ENCODE measurements at places on chromosomes 16 and 17.
A peak's percentile ranks its signal among the peaks of the same experiment; 100 is the strongest.

- DNase-seq: no peak
Measured at GRCh38 chr16:68291227-68291626, 19.5 kb downstream of the SLC7A6OS start.

GRCh38 chr16:50539053-50539695, 9.0 kb upstream of the NKD1 start:
- DNase-seq: no peak

GRCh38 chr17:72514321-72514861, 393.6 kb downstream of the SOX9 start:
- no peak for DNase-seq

DNA sequence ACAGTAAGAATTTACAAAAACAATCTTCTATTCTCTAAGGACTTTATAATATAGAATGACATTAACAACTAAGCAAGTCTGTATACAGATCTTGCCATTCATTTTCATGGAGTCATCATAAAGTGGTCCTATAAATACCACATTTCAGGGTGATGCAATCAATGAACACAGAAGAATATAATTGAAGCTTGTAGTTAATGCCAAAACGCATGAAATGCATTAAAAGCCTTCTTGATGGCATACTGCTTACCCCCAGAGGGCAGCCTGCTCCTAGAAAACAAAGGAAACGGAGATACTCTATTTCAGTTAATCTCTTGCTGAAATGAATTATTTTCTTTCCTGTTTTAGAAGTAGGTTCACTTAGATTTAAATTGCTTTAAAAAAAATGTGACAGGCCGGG, 45.2 kb upstream of the STAC2 start:
- DNase-seq: no peak

GRCh38 chr16:65933703-65934102, 432.8 kb upstream of the CDH5 start:
- no peak for DNase-seq

GRCh38 chr16:81112453-81112852, 16.3 kb upstream of the GCSH start:
- no peak for DNase-seq

DNA sequence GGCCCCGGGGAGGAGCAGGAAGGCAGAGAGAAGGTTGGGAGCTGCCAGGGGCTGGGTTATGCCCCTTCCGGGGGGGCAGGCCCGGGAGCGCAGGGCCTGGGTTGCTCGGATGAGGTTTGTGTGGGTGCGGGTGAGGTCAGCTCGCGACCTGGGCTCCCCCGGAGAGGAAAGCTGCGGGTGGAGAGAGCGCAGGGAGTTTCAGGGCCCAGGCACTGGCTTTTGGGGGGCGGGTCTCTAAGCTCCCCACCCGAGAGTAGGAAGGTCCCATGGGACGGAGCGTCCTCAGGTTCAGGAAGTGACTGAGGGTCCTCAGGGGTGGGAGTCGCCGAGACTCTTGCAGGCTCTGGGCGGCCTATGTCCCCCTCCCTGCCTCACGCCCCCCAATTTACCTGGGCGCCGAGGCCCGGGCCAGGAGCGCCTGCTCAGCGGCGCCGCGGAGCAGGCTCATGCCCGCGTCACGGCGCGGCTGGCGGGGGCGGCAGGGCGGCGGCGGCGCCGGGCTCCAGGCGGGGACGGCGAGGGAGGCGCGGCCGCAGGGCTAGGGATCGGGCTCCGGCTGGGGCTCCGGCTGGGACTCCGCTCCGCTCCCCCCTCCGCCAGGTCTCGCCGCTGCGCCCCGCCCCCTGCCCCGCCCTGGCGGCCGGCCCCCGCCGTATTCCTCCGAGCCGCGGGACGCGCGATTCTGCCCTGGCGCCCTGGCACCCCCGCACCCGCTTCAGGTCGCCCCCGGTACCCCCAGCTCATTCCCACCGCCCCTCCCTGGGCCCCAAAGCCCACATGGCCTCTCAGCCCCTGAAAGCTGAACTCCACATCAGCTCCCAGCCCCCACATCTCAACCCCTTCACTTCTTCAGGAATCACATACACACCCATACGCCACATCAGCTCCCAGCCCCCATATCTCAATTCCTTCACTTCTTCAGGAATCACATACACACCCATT, at the start of gene DOK4:
Gene DOK4 (minus strand): TSS at position 578 of the 942 bp plus-strand sequence. CDS start 6,986 bp downstream, outside the sequence.
- DNase-seq: peak; percentile 48

GRCh38 chr17:42893359-42893758, 7.2 kb upstream of the G6PC1 start:
- DNase-seq: no peak

DNA sequence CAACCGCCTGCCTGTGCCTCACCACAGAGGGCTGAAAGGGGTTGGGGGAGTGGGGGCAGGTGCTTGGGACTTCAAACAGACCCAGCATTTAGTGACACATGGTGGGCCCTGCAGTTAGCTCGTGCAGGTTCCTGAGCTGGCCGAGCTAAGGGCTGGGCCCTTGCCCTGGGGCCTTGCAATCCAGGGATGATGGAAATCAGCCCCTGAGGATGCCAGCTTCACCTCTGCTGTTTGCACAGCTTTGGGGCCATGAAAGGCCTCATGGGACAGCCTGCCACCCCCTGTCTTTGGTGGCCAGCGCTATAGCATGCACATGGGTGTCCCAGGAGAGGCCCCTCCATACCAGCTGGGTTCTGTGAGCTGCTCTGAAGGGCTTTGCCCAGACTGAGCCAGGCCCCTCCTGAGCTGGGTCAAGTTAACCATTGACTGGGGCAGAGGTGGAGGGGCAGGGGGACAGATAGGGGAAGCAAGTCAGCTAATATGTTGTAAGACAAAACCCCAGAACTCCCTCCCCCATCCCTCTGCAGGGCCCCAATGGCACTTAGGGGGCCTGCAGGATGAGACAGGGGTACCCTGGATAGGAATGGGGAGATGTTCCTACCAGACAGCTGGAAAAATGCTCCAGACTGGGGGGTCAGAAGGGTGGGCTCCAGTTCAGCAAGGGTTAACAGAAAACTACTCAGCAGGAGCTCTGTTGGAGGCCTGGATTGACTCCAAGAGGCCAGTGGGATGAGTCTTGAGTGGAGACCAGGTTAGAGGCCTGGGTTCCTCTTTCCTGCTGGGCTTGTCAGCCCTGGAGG, 692 bp downstream of the PRR15L start:
- no peak for DNase-seq

- no peak for DNase-seq
Measured at GRCh38 chr16:72844225-72844920, 203.6 kb downstream of the ZFHX3 start.

DNA sequence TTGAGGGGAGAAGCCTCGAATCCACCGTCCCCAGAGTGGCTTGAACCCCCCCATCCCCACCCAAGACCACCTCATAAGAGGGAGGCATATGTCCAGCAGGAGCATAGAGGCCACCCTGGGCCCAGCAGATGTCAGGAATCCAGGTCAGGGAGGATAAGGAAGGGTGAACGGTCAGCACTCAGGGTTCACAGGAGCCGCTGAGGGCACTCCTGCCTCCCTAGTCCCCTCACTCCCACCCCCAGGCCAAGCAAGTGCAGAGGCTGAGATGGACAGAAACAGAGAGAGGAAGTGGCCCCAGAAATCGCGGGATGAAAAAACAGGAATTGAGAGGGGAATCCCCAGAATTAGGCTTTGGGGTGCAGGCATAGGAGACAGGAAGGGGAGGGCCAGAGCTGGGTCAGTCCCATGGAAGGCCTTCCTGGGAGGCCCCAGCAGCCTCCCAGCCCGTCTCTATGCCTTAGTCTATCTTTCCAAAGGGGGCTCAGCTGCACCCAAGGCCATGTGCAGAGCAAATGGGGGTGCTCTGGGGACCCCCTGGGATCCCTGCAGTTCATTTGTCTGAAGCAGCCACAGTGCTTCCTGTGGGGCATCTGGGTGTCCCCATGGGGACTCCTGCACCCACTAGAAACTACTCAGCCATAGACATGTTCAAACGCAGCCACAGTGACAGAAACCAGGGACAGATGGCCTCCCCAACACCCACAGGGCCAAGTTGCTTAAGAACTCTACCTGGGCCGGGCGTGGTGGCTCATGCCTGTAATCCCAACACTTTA, 1.7 kb downstream of the CMTM3 start:
- DNase-seq: no peak

- DNase-seq: no peak
Measured at GRCh38 chr16:78275420-78275819, 176.0 kb downstream of the WWOX start.

GRCh38 chr16:31529937-31530312, 2.2 kb downstream of the AHSP start:
- no peak for DNase-seq

DNA sequence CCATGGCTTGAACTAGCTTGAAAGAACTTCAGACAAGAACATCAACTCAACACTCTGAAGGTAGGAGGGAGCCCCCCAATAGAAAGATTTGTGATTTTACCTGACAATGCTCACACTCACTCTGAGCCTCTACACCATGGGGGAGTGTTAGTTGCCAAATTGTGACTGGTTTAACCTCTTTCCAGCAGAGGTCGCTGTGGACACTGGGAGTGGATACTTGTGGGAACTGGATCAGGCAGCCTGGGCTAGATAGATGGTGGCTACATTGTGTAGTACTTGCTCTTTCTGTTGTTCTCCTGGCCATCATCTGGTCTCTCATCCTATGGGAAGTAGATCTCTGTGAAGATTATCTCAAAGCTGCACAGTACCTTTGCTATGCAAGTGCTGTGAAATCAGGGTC, 2.9 kb downstream of the SMPD3 start:
- no peak for DNase-seq

DNA sequence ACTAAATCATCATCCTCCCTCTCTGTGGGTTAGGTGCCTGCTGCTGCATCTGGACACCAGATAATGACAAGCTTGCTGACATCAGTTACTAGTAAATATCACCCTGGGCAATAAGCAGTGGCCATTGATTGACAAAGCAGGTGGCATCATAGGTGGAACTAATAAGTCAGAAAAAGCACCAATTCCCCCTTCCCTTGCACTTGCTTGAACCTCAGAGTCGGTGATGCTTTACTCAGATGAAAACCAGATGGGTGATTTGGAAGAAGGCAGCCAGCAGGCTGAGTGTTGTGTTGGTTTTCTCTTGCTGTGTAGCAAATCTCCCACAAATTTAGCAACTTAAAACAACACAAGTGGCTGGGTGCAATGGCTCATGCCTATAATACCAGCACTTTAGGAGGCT, 146.9 kb upstream of the NOL11 start:
- DNase-seq: no peak

DNA sequence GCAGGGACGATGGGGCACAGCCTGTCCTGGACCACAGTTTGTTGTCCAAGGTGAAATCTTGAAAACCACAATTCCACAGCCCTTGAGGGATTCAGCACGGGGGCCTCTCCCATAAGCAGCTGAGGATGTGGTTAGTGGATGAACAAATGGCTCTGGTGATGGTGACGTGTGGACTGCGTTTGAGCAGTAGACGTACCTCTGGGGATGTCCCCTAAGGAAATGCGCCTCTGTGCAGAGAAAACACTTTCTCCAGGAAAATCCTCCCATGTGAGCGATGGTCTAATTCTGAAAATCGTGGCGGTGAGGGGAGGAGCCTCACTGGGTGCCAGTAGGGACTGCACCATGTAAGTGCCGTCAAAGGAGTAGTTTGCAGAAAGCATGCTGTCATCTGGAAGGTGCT, 2.7 kb upstream of the SEPTIN12 start:
- no peak for DNase-seq

DNA sequence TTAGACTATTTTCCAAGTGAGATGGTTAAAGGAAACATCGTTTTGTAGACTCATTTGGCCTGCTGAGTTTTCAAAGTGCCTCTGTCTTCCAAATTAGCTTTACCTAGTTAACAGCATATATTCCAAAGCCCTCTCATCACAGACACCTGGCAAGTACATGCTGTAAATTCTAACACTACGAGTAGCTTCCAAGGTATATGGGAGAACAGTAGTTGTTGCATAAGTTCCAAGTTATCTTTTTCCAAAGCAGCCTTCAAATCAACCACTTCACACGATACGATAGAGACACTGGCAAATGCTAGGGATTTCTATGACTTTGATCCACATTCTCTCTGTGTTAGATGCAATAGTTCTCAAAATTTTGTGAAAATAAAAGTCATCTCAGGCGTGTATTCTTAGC, 299.3 kb downstream of the CNTNAP4 start:
- DNase-seq: no peak

- no peak for DNase-seq
Measured at GRCh38 chr16:48098472-48098871, 57.3 kb downstream of the ABCC12 start.

DNA sequence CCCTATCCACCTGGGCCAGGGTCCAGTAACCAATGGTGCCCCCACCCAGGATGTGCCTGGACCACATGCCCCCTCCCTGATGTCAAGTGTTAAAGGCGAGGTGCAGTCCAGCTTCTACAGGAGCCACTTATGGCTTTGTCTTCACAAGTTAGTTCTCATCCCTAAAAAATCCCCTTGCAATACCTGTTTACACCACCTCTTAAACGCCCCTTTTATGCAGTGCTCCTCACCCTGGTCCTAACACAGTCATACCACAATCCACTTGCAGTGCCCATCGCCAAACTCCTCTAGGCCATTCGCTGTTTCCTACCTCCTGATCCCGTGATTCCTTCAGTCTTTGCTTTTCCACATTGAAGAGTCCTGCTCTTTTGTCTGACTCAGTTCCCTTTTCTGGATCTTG, 7.1 kb downstream of the GLYR1 start:
- DNase-seq: no peak

GRCh38 chr17:52170963-52171572, 12.6 kb upstream of the CA10 start:
- no peak for DNase-seq

DNA sequence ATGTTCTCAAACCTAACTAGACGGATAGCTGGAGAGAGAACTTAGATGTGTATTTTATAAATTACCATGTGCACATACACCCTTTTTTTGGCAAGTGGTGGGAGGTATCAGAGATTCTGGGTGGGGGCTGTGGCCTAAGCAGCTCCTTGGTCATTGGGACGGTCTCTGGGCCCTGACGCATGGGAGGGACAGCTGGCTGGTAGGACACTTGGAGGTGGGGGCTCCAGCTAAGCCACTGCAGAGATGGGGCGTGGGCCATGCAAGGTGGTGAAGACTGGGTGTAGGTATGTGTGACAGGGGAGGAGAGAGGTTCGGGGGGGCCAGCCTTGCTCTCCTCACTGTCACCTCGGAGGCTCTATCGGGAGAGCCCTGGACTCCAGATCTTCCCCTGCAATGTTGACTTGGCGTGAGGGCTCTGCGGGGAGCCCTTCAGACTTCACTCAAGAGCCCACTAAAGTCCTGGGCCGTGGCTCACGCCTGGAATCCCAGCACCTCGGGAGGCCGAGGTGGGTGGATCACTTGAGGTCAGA, 17.1 kb downstream of the C1QTNF1 start:
- DNase-seq: no peak

GRCh38 chr16:2904100-2904921, 7.4 kb upstream of the FLYWCH1 start:
- DNase-seq: peak; percentile 34

- no peak for DNase-seq
Measured at GRCh38 chr17:64340557-64340956, 50.1 kb downstream of the PECAM1 start.

DNA sequence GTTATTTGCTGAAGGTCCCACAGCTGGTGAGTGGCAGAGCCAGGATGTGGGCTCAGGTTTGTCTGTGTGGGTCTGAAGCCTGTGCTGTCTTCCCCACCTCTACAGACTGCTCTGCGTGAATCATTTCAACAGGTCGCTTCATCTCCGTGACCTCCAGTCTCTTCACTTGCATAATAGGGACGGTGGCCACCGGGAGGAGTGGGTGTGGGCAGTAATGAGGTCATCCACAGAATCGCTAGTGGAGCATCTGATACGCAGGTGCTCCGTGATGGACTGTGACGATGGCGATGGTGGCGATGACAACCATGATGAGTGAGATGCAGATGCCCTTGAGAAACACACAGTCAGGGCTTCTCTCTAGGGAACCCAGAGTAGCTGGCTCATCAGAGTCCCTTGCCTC, 120.2 kb downstream of the RAP1GAP2 start:
- no peak for DNase-seq
